K562 (cell line): ENCODE measurements at places on chromosomes 2 and 18. TPM values are rescaled to one million over a fixed set of nuclear protein-coding genes. Genes with fewer than 3 reads are reported as not detected.
A peak's percentile ranks its signal among the peaks of the same experiment; 100 is the strongest.

- no peaks in the 10 kb centered on the region for H3K36me3 ChIP-seq
- H3K27ac ChIP-seq, result no peak overlapping the region
- no peak overlapping the region for H3K4me3 ChIP-seq
- H3K27me3 ChIP-seq, result no peaks in the 10 kb centered on the region
- DNase-seq, result no peak
Measured at GRCh38 chr2:62145478-62146100, 50.3 kb upstream of the B3GNT2 start.

- DNase-seq, result no peak
- H3K27me3 ChIP-seq, result no peaks in the 10 kb centered on the region
- peaks cover 37% of the 10 kb centered on the region for H3K4me1 ChIP-seq
- no peak overlapping the region for H3K4me3 ChIP-seq
- H3K27ac ChIP-seq, result no peak overlapping the region
Measured at GRCh38 chr2:74080346-74080745, 67.4 kb downstream of the BOLA3 start.

DNA sequence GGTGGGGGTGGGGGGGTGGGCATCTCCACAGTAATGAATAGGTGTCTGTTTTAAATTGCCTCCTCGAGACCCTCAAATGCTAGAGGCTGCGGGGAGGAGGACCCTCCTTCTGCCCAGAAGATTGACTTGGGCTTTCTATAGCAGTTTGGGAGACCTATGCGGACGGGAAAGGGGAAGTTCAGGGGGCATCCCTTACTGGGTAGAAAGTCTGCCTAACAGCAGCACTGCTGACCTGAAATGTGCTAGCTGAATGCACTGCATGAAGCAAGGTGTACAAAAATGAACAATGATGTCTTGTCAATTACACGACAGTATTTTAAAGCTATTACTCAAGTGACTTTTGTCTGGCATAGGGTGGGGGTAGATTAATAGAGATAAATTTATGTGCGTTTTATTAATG, 2.5 kb downstream of the DCC start:
- no peaks in the 10 kb centered on the region for H3K36me3 ChIP-seq
- no peaks in the 10 kb centered on the region for H3K27me3 ChIP-seq
- no peaks in the 10 kb centered on the region for H3K4me1 ChIP-seq
- no peak overlapping the region for H3K4me3 ChIP-seq

Gene KCTD18
- total RNA-seq, result 3.0 and 3.8 TPM in 2 replicates

DNA sequence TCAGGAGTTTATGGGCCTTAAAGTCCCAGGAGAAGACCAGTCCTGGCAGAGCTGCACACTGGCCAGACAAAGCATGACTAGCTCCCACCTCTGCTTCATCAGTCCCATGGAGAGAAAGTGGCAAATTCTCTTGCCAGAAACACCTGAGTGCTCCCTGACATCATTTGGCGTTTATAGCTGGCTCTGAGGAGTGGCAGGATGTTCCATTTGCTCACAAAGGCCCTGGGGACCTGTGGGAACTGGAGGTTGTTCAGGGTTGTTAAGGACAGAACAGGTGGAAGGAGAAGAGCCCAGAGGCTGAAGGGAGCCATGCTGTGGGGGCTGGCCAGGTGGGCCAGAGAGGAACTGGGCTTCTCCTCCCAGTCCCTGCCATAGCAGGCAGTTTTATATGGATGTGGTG, 56.1 kb downstream of the RPL37A start:
- peaks cover 26% of the 10 kb centered on the region for H3K27me3 ChIP-seq
- no peak for DNase-seq
- H3K4me3 ChIP-seq, result no peak overlapping the region
- no peak overlapping the region for H3K27ac ChIP-seq
- no peaks in the 10 kb centered on the region for H3K4me1 ChIP-seq
- H3K36me3 ChIP-seq, result no peaks in the 10 kb centered on the region

DNA sequence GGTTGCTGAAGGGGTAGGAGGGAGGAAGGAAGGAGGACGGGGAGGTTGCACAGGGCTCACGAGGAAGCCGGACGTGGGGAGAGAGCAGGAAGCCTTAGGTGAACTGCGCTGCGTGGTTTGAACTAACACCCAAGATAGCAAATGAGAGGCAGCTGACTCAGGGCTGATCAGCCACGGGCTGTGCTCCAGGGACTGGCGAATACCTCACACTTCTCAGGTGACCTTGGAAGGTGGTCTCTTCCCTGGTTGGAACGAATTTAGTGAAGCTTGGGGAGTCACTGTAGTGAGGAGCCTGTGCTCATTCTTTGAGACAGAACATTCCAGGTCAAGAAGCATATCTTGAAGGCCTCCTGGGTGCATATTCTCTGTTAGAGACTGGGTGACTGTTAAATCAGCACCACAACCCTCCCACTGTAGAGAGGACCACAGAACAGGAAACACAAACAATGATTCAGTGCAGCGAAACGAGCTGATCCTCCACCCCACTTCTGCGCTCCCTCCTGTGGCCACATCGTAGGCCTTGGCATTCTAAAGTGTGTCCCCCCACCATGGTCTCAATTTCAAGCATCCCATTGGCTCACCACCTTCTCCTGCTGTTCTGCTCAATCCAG, 33.8 kb downstream of the TOGARAM2 start:
- H3K27ac ChIP-seq, result no peak overlapping the region
- no peak for DNase-seq
- H3K27me3 ChIP-seq, result peaks cover 39% of the 10 kb centered on the region
- H3K4me3 ChIP-seq, result no peak overlapping the region
- no peaks in the 10 kb centered on the region for H3K36me3 ChIP-seq

DNA sequence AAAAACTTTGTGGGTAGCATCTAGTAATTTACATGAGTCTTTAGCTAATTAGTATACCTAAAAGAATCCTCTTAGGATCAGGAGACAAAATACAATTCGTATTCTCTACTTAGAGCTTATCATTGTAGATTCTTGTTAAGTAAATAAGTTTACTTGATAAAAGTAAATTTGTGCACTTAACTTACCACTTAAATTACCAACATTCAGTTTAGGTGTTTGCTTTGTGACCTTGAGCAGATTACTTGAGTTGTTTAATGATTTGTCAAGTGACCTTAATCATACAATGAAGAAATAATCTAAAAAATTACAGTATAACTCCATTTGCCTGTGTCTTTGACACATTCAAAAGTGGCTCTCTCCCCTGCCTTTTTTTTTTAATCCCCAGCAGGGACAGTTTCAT, 67.2 kb upstream of the UBXN4 start:
- no peak overlapping the region for H3K27ac ChIP-seq
- H3K27me3 ChIP-seq, result no peaks in the 10 kb centered on the region
- peaks cover 42% of the 10 kb centered on the region for H3K36me3 ChIP-seq
- no peak overlapping the region for H3K4me3 ChIP-seq

Gene FLACC1
- total RNA-seq, result 0.20 and 0.35 TPM in 2 replicates

DNA sequence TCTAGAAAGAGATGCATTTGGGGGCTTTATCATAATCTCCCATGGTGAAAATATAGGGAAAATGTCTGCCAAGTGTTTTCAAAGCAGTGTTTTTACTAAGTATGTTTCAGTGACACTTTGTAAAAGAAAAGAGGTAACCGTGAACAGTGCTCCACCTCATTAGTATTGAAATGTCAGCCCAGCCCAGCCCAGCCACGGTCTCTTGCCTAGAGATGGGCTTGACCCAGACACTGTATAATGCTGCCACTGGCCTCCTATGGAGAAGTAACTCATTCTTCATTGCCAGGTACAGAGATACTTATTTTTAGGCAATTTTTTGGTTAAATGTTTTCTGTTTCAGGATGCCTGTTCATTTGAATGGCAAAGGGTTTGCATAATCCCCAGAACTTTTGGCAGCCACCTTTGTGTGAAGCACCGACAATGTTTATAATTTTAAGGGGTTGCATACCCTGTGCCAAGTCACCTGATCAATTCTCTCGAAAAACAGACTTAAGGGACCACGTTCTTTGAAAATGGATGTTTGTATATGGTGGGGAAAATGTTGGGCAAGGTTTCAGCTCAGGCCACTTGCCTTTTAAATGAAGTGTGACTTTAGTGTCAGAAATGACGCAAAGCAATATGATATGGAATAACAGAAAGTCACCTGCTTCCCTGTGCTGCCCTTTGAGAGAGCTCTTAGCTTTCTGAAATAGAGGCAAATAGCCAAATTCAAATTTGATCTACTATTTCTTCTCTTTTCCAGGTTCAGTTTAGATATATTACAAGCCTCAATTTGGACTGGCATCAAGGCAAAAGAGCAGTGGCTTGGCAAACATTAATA, 314.5 kb upstream of the RGPD4 start:
- no peak overlapping the region for H3K4me3 ChIP-seq
- no peak for DNase-seq
- H3K36me3 ChIP-seq, result no peaks in the 10 kb centered on the region
- no peaks in the 10 kb centered on the region for H3K4me1 ChIP-seq

Gene TLX2
- total RNA-seq, result not detected in 2 replicates

DNA sequence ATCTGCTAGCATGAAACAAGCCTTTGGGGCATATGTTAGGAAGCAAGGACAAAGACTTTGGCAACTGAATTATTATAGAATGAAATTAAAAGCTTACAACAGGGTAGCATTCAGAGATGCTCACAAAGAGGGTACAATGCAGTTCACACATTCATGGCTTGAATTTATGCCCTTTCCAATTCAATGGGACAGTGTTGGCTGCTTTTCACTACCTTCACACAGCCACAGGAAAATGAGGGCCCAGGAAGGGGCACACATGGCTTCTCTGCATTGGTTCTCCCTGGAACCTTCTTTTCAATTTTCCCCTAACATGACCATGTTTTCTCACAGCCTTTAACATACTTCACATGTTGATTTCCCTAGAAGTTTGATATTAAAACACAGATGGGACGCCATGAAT, 978.1 kb downstream of the TMEM182 start:
- no peaks in the 10 kb centered on the region for H3K4me1 ChIP-seq
- no peaks in the 10 kb centered on the region for H3K36me3 ChIP-seq
- H3K27me3 ChIP-seq, result no peaks in the 10 kb centered on the region
- H3K4me3 ChIP-seq, result no peak overlapping the region

- H3K36me3 ChIP-seq, result no peaks in the 10 kb centered on the region
- H3K27me3 ChIP-seq, result no peaks in the 10 kb centered on the region
- H3K4me3 ChIP-seq, result no peak overlapping the region
- DNase-seq, result no peak
- H3K27ac ChIP-seq, result no peak overlapping the region
- H3K4me1 ChIP-seq, result no peaks in the 10 kb centered on the region
Measured at GRCh38 chr18:42632801-42633200, 482.7 kb downstream of the RIT2 start.

- H3K27ac ChIP-seq, result no peak overlapping the region
- DNase-seq, result no peak
- H3K27me3 ChIP-seq, result no peaks in the 10 kb centered on the region
- H3K4me1 ChIP-seq, result no peaks in the 10 kb centered on the region
- no peak overlapping the region for H3K4me3 ChIP-seq
- H3K36me3 ChIP-seq, result no peaks in the 10 kb centered on the region
Measured at GRCh38 chr18:53971331-53971730, 253.1 kb downstream of the MBD2 start.

- H3K27me3 ChIP-seq, result peaks cover 4% of the 10 kb centered on the region; the same call in 1 of the 2 replicates
- no peak for DNase-seq
- H3K4me3 ChIP-seq, result no peak overlapping the region
- H3K27ac ChIP-seq, result no peak overlapping the region
Measured at GRCh38 chr2:15031745-15032240, 399.3 kb downstream of the LRATD1 start.

GRCh38 chr18:48933578-48934414, 17.0 kb downstream of the SMAD7 start:
- H3K27ac ChIP-seq, result peak overlapping the region; percentile 47
- no peaks in the 10 kb centered on the region for H3K27me3 ChIP-seq
- no peaks in the 10 kb centered on the region for H3K36me3 ChIP-seq
- H3K4me1 ChIP-seq, result peaks cover 52% of the 10 kb centered on the region
- H3K4me3 ChIP-seq, result no peak overlapping the region
